Ovary (tissue), 10 donors: ENCODE measurements at places on chromosomes 2 and 18. TPM values are rescaled to one million over a fixed set of nuclear protein-coding genes. Genes with fewer than 3 reads are reported as not detected.

DNA sequence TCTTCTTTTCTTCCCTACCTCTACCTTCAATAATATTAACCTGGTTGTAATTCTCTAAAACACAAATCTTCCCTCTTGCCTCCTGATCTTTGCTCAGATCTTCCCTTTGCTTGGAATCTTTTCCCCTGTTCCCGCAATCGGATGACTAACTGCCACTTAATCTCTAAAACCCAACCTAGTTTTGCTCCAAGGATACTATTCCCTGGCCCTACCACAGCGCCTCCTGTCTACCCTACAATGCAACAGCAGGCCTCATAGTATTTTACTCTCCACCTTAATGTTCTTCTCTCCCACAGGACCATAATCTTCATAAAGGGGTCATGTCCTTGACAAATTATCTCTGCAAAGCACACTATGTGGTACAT is 246.8 kb upstream of the TNP1 start:
- DNase-seq = no peak

The EMILIN2 gene
- polyA plus RNA-seq = 17.1 TPM

DNA sequence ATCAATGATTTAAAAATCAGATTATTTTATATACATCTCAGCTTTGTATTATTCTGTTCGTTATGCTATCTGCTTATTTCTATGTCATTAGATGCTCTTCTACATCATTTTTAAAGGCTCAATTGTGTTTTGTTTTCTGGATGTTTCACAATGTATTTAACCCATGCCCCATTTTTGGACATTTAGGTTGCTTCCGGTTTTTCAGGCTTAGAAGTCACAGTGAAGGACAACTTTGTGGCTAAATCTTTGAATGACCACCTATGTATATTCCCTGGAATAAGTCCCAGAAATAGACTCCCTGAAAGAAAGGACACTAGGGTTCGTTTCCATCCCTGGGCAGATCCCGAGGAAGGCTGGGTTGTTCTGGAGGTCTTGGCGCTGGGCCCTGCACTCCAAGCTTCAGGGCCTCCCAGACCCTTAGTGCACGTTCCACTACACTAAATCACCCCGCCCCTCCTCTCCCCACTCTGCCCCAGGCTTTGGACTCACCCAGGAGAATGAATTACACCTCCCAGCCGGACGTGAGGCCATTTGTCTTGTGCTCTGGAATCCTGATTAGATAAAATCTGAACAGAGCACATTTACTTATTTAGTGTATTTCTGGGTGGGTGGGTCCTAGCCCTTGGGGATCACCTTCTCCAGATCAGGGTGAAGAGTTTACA is 188.2 kb downstream of the ZFP36L2 start:
- DNase-seq = peak; percentile 63

The CYP27A1 gene
- polyA plus RNA-seq = 30.0 TPM

The MSH2 gene
- polyA plus RNA-seq = 11.1 TPM

The ADAM17 gene
- 22.8 TPM for polyA plus RNA-seq

The MTLN gene
- polyA plus RNA-seq = 83.3 TPM

DNA sequence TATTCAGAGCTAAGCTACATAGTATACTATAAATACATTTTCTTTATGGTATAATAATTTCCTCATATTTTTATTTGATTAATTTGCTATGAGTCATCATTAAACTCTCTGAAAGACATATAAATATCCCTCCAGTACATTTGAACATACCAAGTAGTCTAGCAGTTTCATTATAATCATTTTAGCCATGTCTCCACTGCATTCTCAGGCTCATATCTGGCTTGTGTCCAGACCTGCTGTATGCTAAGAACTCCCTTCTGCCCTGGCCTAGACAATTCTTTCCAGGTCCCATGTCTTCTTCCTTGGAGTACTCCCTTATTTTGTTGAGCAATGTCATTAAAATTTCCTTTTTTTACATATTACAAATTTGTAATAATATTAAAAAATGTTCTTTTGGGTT is 16.6 kb upstream of the DYNC1I2 start:
- no peak for DNase-seq

The GCG gene
- polyA plus RNA-seq = not detected

The PID1 gene
- 66.1 TPM for polyA plus RNA-seq

The SERPINB10 gene
- polyA plus RNA-seq = not detected

DNA sequence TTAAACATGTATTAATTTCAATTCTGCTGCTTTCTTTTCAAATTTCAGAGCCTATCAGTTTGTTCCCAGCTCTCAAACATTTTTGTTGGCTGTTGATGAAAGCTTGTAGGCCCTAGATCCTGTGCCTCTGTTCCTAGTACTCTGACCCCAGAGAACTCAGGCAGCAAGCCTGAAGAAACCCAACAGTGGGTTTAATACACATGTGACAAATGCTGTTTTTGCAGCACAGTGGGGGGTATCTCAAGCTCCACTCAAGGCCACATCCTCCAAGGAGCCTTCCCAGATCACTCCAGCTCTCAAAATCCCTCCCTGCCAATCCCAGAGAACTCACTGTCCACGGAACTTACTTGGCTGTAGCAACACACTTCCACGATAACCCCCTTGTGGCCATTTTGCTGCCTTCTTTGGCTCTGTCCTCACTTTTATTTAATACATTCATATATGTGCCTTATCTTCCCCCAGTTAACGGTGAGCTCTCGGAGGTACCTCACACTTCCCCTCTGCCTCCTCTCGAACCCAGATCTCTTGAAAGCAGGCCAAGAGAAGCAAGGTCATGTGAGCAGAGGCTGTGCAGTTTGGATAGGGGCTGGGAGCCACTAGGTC is 122.4 kb downstream of the TNS1 start:
- DNase-seq = no peak

- DNase-seq = no peak
Observed at GRCh38 chr2:45974762-45975408, 322.3 kb upstream of the EPAS1 start.
